Right renal cortex interstitium (tissue), 3 donors: ENCODE measurements at places on chromosomes 3 and 15.

DNA sequence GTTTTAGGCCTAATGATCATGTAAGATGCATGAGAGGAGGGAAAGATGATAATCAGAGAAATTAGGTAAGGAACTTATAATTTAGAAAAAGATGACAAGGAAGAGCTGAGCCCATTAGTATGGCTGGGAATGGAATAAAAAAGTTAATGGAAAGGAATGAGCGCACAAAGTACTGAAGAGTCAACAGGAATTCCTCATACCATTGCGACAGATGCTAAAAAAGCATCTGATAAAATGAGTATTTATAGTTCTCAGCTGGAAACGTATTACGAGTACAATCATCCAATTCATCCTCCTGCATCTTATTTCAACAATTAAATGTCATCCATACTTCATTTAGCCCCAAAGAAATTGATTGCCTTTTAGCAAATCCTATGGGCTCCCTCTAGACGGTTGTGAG, 58.9 kb downstream of the TMCC1 start:
- DNase-seq: no peak

DNA sequence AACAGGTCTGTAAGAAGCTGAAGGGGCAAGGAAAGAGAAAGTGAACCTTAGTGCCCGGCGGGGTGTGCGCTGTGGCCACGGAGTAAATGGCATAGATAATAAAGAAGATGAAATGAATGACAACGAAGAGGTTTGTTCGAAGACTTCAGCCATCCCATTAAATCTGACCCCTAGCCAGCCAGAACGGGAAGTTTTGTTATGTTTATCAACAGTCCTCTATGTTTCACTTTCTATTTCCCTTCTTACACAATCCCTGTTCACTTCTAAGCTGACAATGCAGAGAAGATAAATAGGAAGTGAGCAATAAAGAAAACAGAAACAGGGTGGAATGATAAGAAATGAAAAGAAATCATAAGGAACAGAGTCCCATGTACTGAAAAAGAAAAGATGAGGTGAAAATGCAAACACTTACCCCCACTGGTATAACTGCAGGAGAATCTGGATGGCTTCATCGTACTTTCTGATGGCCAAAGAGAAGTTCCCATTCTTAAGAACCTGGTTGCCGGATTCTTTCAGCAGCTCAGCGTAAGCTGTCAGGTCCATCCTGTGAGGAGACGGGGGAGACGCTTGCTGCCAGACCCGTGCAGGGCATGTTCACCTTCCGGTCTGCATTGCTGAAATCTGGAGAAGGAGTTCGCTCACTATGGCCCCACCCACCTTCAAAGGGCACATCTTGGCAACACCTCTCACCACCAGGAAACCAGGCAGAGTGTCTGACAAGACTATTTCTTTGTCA, 36.8 kb downstream of the TRANK1 start:
- DNase-seq: no peak

DNA sequence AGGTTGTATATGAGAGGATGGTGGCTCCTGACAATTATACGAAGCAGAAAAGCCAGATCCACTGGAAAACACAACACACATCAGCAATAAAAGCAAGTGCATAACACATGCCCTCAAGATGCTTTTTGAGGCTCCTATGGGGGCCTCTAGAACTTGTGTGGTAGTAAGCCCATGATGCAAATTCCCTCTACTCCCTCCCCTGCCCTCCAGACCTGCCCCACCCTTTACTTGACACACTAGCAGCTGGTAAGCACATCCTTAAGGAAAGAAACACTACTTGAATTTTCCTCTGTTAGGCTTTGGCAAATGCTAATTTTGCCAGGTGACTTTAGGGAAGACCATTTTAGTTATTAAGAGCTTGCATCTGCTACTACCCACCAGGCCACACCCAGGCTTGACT, 29.2 kb downstream of the USP4 start:
- DNase-seq: no peak

- no peak for DNase-seq
These were observed 82.3 kb downstream of the LRIG1 start for GRCh38 chr3:66418475-66418931.

DNA sequence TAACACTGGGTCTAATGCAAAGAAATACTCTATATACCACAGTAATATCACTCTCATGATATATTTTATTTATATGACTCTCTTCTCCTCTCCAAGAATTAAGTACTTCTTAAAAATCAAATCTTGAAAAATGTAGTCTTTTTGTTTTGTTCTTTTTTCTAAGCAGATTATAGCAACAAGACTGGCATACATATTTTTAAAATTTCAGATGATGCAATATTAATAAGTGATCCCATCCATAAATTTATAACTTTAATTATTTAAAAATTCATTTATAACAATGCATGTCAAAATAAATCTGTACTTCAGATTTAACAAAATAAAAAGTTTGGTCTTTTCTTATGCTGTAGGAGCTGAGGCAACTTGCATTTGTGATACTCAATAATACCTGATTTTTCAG, 95.0 kb upstream of the NEDD4 start:
- no peak for DNase-seq

DNA sequence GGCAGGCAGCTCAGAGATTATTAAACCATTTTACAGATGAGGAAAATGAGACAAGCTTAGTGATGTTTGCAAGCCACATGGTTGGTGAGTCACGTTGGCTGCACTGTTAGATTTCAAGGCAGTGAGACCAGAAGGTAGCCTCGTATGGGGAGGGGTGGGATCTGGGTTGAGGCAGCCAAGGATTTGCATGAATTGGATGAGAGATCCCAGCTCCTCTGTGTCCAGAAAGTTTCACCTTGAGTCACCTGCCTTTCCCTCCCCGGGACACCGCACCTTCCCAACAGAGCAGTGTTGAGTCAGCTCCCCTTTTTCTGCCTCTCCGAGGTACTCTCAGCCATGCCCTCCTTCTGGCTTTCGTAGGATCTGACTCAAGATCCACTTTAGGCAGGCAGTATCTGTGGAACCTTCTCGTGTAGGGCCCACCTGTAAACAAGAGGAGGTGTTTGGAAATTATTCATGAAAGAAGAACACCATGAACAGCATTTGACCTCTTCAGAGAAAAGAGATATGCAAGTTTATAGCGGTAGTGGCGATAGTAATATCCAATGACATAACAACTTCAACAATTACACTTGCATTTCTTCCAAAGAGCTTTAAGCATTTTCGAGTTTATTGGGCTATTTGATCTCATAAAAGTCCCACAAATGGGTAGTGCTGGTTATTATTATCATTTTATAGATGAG, 46.8 kb upstream of the VPS8 start:
- no peak for DNase-seq

- no peak for DNase-seq
These were observed 18.0 kb downstream of the UBE2E2 start for GRCh38 chr3:23221136-23221535.

- no peak for DNase-seq
These were observed 124.8 kb upstream of the ST8SIA2 start for GRCh38 chr15:92268900-92269299.

DNA sequence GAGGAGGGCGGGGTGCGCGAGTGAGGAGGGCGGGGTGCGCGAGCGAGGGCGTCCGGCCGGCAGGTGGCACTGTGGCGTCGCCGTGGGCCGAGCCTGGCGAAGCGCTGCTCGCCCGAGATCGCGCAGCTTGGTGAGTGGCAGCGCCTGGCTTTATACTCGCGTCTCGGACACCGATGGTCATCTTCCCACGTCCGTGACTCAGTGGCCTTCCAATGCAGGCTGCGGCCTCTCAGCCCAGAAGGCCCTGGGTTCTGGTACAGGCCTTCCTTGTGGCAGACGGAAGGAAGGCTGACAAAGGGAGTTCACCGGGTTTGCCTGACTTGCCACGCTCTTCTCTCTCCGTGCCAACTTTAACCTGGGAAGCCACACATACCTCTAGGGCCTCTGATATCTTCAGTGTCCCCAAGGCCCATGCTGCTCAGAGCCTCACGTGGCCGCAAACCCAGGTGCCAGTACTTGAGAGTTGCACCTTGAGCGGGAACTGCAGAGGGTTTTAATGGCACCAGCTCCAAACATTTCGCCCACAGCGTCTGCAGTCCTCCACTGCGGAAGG, 195.3 kb upstream of the LYSMD4 start:
- DNase-seq: peak; percentile 52

GRCh38 chr3:58645726-58646125, 20.8 kb downstream of the FAM3D start:
- no peak for DNase-seq

- DNase-seq: no peak
These were observed 127.0 kb downstream of the LIPC start for GRCh38 chr15:58558777-58559176.

DNA sequence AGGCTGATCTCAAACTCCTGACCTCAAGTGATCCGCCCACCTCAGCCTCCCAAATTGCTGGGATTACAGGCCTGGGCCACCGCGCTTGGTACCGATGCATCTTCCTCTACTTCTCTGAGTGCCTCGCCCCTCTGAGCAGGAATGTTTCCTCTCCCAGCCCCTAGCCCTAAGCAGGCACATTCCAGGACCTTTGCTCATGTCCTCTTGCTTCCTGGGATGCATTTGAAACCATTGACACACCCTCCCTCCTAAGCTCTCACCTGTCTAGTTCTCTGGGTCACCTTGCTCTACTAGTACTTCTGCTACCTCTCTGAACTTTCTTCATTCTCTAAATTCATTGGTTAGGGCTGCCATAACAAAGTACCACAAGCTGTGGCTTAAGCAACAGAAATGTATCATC, 17.9 kb upstream of the UACA start:
- DNase-seq: no peak

GRCh38 chr15:40534371-40534770, 30.5 kb downstream of the CCDC32 start:
- DNase-seq: no peak

GRCh38 chr15:51075364-51075763, 19.3 kb downstream of the TNFAIP8L3 start:
- no peak for DNase-seq

DNA sequence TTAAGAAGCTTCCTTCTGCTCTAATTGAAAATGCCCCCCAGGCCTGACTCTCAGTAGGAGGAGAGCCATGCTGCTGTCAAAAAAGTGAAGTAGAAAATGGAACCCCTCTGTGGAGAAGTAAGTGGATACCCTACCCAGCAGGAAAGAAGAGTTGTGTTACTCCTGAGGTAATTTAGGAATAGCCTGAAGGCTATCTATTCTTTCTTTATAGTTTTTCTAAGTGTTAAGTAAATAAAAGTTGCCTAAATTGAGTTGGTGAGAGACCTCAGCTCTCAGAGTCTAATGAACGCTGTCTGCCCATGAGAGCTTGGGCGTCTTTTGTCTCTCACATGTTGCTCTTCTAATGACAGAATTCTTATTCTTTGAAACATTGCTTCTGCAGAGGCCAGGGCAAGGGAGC, 116.2 kb downstream of the NSUN3 start:
- DNase-seq: no peak

GRCh38 chr3:134952371-134952770, 157.3 kb downstream of the EPHB1 start:
- no peak for DNase-seq

DNA sequence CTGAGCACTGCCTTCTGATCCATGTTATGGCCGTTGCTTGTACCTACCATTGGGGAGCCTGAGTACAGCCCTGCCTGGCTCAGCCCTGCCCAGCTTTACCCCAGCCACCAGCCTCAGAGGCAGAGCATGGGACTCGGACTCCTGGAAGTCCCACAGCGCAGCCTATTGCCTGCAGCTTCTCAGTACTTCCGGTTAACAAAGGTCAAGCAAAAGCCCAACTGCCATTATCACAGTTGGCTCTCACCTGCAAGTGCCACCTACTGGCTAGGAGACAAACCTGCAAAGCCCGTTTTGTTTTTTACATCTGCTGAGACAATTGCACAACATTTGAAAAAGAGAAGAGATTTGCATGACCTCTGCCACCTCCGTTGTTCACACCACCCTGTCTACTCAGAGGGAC, 1081.7 kb downstream of the NAALADL2 start:
- DNase-seq: no peak

DNA sequence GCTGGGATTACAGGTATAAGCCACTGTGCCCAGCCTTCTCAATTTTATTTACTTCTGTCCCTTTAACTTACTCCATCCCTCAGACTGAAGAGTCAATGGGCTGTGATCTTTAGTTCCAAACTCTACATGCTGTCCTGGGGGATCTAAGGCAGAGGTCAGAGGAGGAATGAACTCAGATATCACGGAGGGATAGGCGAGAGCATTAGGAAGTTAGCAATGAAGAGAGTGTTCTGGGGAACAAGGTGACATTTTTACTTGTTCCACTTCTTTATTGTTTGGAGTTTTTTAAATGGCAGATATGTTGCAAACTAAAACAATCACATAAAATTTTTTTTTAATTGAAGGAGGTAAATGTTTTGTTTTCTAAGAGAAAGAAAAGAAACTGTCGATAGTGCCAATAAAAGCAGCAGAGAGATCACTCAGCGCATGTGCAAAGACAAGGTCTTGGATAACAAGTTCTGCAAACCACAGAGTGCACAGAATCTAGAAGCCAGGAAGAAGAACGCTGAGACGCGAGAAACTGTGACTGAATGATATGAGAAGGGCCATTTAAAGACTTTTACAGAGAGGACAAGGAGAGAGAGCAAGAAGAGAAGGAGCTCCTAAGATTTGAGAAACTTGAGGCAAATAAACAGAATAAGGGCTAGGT, 10.8 kb upstream of the CA12 start:
- DNase-seq: no peak

GRCh38 chr3:69044608-69045007, 7.5 kb downstream of the TMF1 start:
- no peak for DNase-seq

DNA sequence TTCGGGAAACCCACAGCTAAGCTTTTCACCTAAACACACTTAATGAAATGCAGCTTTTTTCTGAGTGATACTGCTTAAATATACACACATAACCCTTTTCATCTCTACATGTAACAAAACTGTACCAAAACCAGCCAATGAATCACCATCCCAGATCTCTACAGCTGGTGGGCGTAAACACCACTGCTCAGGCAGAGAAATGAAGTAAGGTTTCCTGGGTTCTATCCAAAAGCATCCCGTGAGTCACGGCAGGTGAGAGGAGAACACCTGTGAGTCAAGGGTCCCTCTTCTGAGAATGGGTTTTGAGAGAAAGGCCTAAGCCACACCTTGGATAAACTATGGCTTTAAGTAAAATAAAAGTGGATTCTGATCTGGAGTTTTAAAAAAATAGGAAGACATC, 2.6 kb downstream of the CLDN1 start:
- DNase-seq: no peak

- no peak for DNase-seq
These were observed 17.7 kb downstream of the STAG1 start for GRCh38 chr3:136734382-136735070.
